ENCODE measurements at places on chromosomes 7 and 10.

DNA sequence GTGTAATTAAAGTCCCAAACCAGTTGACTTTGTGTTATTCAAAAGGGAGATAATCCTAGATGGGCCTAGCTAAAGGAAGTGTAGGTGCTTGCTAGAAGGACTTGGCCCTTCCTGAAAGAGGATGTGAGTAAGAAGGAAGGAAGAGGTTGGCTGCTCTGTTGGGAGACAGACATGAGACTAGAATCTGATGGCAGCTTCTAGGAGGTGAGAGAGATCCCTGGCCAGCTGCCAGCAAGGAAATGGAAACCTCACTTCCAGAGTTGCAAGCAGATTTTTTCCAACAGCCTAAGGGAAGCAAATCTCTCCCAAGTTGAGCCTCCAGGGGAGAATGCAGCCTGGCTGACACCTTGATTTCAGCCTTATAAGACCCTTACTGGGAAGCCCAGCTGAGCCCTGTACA is 368.4 kb upstream of the ZMIZ1 start:
- no peak overlapping the region for H3K4me3 ChIP-seq
- peaks cover 2% of the 10 kb centered on the region for H3K27me3 ChIP-seq
- H3K36me3 ChIP-seq, result no peaks in the 10 kb centered on the region
- DNase-seq, result no peak

DNA sequence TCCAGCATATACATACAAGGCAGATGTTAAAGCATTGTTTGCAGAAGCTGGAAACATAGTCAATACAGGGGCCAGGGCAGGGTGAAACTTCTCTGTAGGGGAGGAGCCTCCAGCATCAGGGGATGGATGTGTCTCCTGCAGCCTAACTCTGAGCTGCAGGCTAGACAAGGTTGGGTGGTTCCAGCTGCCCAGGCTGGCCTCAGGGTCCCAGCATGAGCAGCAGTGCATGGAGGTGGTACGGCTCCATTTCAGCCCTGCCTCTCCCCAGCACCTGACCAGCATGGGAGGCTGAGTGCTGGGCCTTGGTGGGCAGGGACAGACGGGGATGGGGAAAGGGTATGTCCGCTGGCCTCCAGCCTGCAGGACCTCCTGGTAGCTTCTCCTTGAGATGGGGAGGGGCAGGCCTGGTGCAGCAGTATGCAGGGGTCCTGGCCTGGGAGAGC is 7.4 kb upstream of the TBRG4 start:
- H3K4me3 ChIP-seq, result no peak overlapping the region
- peaks cover 21% of the 10 kb centered on the region for H3K4me1 ChIP-seq
- no peak for DNase-seq
- H3K27me3 ChIP-seq, result peaks cover 19% of the 10 kb centered on the region

DNA sequence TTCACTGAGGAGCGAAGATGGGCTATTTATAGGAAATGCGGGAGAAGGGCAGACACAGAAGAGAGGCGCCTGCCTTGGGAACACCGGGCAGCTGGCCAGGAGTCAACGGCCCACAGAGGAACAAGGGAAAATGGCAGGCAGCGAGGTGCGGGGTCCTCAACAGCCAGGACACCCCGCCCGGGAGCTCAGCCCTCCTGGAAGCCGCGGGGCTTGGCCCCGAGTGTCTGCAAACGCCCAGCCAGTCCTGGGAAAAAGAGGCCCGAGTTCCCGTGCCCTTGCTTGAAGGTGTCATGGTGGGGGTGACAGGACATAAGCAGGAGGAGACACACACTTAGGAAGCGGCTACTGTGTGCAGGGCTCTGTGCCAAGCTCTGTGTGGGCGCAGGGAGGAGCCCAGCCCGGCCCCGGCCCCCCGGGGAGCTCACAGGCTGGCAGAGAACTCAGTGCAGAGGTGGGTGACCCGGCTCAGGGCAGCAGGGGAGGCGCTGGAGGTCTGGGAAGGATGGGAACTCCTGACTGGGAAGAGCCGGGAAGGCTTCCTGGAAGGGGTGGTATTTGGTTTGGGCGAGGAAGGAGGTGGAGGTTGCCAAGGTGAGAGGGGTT is 79.9 kb downstream of the ELFN1 start:
- H3K36me3 ChIP-seq, result no peaks in the 10 kb centered on the region
- no peak for DNase-seq
- H3K4me1 ChIP-seq, result peaks cover 3% of the 10 kb centered on the region
- H3K27ac ChIP-seq, result no peak overlapping the region
- H3K27me3 ChIP-seq, result peaks cover 3% of the 10 kb centered on the region
- no peak overlapping the region for H3K4me3 ChIP-seq

GRCh38 chr7:141880960-141881359 is 35.2 kb upstream of the OR9A4 start:
- no peaks in the 10 kb centered on the region for H3K36me3 ChIP-seq
- H3K4me3 ChIP-seq, result no peak overlapping the region
- no peaks in the 10 kb centered on the region for H3K27me3 ChIP-seq
- no peak overlapping the region for H3K27ac ChIP-seq
- DNase-seq, result no peak

DNA sequence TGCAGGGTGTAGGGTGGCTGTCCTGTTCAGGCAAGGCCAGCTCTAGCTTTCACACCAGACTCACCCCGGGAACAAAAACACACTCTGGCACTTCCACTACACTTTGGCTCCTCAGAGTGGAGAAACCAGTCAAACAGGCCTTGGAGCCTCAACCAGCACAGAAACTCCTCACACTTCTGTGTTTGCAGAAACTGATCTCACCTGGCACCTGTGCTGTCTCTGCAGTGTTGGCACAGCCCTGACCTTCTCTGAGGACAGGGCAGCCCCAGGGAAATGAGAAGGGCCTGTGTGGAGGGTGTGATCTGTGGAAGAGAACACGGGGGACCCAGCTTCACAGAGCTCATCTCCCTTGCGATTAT is 4.1 kb upstream of the CALML5 start:
- H3K36me3 ChIP-seq, result no peaks in the 10 kb centered on the region
- H3K4me3 ChIP-seq, result no peak overlapping the region
- peaks cover 7% of the 10 kb centered on the region for H3K27me3 ChIP-seq
- no peaks in the 10 kb centered on the region for H3K4me1 ChIP-seq

DNA sequence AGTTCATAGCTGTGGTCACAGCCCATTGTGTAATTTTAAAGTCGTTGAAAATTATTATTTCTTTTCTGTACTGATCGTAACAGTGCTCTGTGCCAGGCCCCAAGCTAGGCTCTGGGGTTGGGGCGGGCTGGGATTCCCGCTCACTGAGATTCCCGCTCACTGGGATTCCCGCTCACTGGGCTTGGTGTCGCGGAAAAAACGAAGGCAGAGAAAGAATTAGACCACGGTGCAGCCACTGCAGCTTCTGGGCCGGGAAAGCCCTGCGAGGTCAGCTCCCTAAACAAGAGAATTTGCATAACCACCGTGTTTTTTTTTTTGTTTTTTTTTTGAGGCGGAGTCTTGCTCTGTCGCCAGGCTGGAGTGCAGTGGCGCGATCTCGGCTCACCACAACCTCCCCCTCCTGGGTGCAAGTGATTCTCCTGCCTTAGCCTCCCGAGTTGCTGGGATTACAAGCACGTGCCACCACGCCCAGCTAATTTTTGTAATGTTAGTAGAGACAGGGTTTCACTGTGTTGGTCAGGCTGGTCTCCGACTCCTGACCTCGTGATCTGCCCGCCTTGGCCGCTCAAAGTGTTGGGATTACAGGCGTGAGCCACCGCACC is 31.2 kb downstream of the FOXK1 start:
- no peak overlapping the region for H3K4me3 ChIP-seq
- H3K36me3 ChIP-seq, result peaks cover 4% of the 10 kb centered on the region
- H3K27ac ChIP-seq, result no peak overlapping the region

- no peak overlapping the region for H3K4me3 ChIP-seq
- no peak for DNase-seq
- no peak overlapping the region for H3K27ac ChIP-seq
- H3K36me3 ChIP-seq, result no peaks in the 10 kb centered on the region
- H3K4me1 ChIP-seq, result no peaks in the 10 kb centered on the region
Observed at GRCh38 chr7:125878235-125878956, 948.8 kb upstream of the POT1 start.

GRCh38 chr7:143318661-143319060 is 2.8 kb downstream of the CLCN1 start:
- DNase-seq, result no peak
- H3K36me3 ChIP-seq, result peaks cover 4% of the 10 kb centered on the region
- peaks cover 26% of the 10 kb centered on the region for H3K4me1 ChIP-seq
- H3K27ac ChIP-seq, result no peak overlapping the region

DNA sequence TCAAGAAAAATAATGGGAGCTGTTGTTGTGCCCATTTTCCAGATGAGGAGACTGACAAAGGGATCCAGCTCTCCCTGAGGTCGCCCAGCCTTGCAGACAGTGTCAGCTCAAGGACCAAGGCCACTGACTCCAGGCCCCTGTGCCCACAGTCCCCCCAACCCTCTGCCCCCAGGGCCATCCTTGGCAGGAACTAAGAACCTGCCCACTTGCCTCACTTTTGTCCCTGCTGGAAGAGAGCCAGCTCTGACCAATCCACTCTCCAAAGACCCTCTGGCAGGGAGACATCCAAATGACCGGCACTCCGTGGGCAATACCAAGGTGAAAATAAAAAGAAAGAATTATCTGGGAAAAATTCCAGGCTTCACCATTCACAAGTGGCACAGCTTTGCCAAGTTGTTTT is 101.3 kb downstream of the TCERG1L start:
- no peak overlapping the region for H3K4me3 ChIP-seq
- DNase-seq, result no peak
- H3K4me1 ChIP-seq, result no peaks in the 10 kb centered on the region
- H3K36me3 ChIP-seq, result no peaks in the 10 kb centered on the region
- no peaks in the 10 kb centered on the region for H3K27me3 ChIP-seq

DNA sequence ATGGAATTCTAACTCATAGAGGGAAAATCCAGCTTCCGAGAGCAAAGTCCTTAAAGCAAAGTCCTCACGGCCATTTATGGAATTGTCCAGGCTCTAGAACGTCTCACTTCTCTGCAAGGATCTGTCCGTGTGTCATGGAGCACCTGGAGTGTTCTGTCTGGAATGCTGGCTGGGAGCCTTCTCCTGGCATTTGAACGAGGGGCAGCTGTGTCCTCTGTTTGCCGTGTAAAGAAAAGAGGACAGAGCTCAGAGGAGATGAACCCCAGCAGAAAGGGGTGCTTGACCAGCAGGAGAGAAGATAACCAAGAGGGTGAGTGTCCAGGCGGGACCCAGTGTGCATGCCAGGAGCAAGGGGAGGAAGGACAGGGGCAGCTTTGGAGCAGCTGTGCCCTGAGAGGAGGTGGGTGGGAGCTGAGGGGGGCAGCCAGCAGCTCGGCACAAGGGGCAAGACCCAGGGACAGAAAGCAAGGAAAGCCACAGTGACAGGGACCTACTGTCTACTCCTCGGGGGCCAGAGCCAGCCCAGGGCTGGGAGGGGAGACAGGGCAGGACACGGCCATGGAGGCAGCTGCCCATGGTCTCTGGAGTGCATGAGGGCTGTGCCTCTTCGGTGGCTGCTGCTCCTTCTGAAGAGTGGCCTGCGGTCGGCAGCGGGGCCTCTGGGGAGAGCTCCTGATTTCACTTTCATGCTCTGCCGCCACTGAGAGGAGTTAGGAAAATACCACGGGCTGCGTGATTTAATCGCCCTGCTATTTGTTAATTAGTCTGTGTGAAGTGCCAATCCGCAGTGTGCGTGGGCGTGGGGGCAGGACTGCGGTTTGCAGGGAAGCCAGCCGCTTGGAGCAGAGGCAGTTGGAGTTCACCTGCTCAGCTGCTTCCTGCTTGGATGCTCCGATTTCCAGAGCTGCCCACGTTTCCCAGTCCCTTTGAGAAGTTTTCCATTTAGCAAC is 149.3 kb upstream of the SHH start:
- peaks cover 18% of the 10 kb centered on the region for H3K4me1 ChIP-seq
- no peaks in the 10 kb centered on the region for H3K36me3 ChIP-seq
- no peak overlapping the region for H3K4me3 ChIP-seq
- peaks cover 8% of the 10 kb centered on the region for H3K27me3 ChIP-seq
- peak; percentile 17 for DNase-seq

DNA sequence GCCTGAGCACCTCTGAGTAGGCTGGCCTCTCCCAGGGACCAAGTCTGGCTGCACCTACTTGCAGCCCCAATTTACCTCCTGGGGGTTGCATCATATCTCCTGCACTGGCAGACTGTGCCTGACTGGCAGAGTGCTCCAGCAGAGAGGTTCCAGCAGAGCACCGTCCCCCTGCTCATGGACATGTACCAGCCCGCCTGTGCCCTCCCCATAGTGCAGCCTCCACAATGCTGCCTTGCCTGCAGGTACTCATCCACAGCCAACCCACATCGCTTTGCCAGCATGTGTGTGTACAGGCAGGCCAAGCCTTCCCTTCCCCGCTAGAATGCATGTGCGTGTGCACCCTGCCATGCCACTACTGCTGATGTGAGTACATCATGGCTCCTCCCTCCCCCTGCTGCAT is 105.5 kb upstream of the NPSR1 start:
- H3K4me1 ChIP-seq, result no peaks in the 10 kb centered on the region
- no peak for DNase-seq
- no peaks in the 10 kb centered on the region for H3K36me3 ChIP-seq
- H3K4me3 ChIP-seq, result no peak overlapping the region

- no peak overlapping the region for H3K27ac ChIP-seq
- H3K4me1 ChIP-seq, result no peaks in the 10 kb centered on the region
- no peaks in the 10 kb centered on the region for H3K27me3 ChIP-seq
- no peak overlapping the region for H3K4me3 ChIP-seq
Observed at GRCh38 chr10:10235003-10235402, 782.7 kb upstream of the CELF2 start.

DNA sequence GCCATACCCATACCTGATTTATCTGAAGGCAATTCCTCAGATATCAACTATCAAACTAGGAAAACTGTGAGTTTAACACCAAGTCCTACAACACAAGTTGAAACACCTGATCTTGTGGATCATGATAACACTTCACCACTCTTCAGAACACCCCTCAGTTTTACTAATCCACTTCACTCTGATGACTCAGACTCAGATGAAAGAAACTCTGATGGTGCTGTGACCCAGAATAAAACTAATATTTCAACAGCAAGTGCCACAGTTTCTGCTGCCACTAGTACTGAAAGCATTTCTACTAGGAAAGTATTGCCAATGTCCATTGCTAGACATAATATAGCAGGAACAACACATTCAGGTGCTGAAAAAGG is 69.0 kb upstream of the RSBN1L start:
- no peaks in the 10 kb centered on the region for H3K27me3 ChIP-seq
- H3K27ac ChIP-seq, result no peak overlapping the region
- H3K4me3 ChIP-seq, result no peak overlapping the region

GRCh38 chr7:107989618-107990373 is 13.2 kb downstream of the LAMB1 start:
- no peak overlapping the region for H3K27ac ChIP-seq
- DNase-seq, result no peak
- no peaks in the 10 kb centered on the region for H3K4me1 ChIP-seq
- H3K36me3 ChIP-seq, result no peaks in the 10 kb centered on the region

DNA sequence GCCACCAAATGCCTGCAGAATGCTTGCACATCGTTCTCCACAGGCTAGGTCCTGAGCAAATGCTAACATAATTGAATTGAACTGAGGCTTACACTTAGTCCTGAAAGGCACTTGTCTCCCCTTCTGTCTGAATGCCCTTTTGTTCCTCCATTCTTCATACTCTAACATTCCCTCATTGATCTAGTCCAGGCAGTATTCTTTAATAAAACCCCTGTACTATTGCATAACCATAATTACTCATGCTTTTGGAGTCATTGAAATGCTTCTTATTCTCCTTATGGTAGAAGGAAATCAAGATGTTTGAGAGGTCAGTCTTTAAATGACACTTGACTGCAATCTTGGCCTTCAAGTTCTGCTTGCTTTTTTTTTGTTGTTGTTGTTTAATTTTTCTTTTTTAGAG is 7.1 kb downstream of the PI4K2A start:
- peaks cover 26% of the 10 kb centered on the region for H3K4me1 ChIP-seq
- H3K36me3 ChIP-seq, result peaks cover 19% of the 10 kb centered on the region
- H3K4me3 ChIP-seq, result no peak overlapping the region
- no peak for DNase-seq
- peak overlapping the region; percentile 16 for H3K27ac ChIP-seq

Measured in T-helper 2 cell treated with Interferon-gamma antibody and Interleukin-4, amounts not matched to agents 5 μg/mL and 100 μg/mL, for 36 hours (primary cell).